Smooth muscle cell of the brain vasculature (primary cell): ENCODE measurements at places on chromosomes 5 and 9.

DNA sequence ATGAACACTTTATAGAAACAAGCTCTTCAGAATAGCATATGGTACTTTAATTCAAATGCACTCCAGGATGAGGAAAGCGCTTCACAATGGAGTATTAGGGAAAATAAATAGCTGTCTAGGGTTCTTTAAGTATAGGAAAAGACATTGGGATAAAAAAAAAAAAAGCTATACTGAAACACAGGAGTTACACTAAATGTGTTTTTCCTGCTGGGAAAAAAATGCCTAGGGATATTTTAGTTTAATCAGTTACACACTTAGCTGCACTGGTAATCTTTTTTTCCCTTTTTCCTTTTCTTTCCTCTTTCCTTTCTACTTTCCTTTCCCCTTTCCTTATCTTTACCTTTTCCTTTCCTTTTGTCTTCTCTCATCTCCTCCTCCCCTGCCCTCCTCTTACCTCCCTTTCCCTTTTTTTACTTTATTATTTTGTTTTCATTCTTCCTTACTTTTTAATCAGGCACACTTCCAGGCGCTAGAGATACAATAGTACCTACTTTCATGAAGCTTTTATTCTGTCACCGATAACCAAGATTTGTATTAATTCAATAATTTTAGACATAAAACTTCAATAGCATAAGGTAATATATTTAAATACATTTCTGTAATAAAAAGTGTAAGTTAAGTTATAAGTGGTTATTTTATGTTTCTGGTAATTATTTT is 758.7 kb downstream of the CDH18 start:
- no peak for DNase-seq

DNA sequence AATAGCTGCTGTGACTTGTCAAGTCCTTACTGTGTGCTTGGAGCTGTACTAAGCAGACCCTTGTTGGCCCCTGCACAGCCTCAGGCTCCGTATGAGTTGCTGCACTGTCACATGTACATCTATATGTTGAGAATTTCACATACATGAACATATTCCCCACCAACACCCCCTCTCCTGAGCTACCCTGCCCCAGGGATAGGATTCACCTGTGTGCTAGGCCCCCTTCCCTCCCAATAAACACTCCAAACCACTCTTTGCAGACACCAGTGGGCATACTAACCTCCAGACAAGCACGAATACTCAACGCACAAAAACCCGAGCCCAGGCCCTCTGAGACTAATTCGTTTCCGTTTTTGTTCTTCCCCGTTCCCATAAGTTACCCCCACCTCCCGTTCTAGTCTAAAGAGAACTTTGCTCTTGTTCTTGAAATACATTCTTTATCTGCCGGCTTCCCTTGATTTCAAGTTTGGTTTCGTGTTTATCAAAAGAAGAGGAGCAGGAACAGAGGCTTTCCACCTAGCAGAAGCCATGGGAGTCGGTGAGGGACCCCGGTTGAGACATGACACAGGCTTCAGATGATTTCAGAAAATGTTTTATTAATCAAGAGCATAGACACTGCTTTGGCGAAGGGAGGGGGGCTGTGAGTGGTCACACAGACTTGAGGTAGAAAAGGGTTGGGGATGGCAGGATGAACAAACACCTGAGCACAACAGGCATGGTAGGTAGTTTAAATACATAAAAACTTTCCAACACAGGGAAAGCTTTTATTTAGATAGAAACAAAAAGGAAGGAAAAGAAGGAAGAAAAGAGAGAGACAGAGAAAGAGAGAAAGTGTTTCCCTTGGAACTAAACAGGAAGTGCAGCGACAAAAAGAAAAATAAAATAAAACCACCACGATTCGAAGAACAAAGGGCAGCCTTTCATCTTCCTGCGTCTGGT is 3.4 kb downstream of the HAND1 start:
- DNase-seq: no peak

DNA sequence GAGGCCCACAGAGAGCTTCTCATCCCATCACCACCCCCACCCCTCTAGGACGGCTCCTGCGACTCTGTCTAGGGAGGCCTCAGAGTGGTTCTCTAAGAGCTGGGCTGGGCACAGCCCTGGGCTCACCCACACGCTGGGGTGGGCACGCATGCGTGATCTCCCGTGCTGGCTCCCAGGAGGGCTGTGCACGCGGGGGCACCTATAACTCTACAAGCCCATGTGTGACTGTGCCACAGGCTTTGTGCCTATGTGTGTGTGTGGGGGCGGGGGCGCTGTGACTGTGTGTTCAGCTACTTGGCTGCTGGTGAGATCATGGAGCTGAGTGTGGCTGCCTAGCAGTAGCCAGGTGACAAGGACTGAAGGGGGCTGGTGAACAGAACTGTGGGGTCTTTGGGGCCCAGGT is 32.2 kb downstream of the NDUFA8 start:
- DNase-seq: no peak

DNA sequence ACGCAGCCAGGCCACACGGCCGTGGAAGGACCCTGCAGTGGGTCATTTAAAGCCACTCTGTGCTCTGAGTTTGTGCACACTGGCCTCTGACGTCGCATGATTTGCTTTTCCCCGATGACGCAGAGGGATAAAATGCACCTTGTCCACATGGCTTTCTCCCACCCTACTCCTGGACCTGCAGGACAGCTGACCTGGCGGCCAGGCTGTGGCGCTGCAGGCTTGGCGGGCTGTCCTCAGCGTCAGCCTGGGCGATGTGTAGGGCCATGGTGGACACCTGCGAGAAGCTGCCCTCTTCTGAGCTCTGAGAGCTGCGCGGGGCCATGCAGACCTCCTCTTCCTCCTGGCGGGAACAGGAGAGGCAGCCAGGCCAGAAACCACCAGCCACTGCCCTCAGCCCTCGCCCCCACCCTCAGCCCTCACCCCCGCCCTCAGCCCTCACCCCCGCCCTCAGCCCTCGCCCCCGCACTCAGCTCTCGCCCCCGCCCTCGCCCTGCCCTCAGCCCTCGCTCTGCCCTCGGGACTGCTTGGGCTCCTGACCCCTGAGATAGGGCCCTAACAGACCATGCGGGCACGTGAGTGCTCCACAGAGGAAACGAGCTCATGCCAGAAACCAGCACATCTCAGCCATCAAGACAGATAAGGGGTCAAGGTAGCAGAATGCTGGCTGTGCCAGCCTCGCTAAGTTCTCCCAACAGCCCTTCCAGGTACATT is 20.0 kb upstream of the SCGB3A1 start:
- no peak for DNase-seq
